Activated T-helper 9 cell treated with anti-CD3 and anti-CD28 coated beads, Interleukin-2, amount 50 U/mL, for 16 hours (primary cell): ENCODE measurements at places on chromosomes 1 and 21.

- DNase-seq: no peak
Observed at GRCh38 chr1:160925652-160926244, 28.9 kb downstream of the ITLN2 start.

GRCh38 chr21:35325953-35326352 lies 276.9 kb upstream of the RUNX1 start:
- no peak for DNase-seq

- no peak for DNase-seq
Observed at GRCh38 chr1:205567716-205568115, 63.2 kb downstream of the CDK18 start.

DNA sequence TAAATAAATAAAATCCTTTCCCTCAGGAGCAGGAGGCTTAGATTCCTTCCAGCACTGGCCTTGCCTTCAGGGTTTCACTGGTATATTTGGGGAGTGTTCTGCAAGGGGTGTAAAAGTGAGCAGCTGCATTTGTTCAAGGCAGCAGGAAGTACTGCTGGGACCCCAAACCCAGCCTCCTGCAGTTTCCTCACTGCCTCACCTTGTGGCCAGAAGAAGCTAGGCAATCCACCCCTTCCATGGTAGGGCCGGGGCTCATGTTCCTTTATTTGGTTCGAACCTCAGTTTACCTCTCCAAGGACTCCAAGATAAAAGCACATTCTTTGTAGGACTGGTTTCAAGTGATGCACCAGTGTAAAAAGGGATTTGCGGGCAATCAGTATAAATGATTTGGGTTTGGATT lies 21.0 kb upstream of the CFAP126 start:
- DNase-seq: no peak

- no peak for DNase-seq
Observed at GRCh38 chr1:192539297-192540092, 36.1 kb upstream of the RGS1 start.

DNA sequence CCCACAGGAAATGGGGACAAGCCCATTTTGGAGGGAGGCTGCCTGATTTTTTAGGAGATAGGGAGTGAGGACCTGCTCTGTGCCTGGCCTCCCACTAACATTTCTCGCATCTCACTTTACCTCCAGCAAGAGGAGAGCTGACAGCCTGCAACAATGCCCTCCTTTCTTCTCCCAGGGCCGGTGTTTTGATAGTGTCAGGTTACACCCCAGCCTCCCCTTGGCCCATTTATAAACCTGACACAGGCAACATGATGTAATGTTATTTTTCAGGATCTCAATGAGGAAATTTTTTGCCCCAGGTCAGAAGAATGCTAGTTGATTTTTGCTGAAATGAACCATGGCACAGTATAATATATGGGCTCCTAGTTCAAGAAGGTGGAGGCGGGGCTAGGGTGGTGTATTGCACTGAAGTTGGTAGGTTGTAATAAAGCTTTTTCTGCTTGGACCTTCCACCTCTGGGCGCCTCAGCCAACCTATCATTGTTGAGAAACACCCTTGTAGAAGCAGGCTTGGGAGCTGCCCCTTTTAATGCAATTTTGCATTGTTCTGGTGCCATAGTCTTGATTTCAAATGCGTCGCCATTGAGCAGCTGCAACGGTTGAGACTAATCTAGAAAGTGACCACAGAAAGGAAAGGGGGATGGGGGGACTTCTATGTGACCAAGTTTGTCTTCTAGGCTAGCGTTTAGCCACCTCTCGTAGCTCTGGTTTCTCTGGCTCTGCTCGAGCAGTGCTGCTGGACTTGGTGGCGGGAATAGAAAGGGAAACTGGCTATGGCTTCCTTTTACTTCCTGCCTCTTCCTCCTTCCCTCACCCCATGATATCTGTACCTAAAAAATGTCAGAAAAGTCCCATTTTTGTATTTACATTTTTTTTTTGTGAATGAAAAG lies 53.0 kb downstream of the PBX1 start:
- DNase-seq: no peak

GRCh38 chr1:230818367-230818766 lies 50.0 kb downstream of the C1orf198 start:
- DNase-seq: no peak

DNA sequence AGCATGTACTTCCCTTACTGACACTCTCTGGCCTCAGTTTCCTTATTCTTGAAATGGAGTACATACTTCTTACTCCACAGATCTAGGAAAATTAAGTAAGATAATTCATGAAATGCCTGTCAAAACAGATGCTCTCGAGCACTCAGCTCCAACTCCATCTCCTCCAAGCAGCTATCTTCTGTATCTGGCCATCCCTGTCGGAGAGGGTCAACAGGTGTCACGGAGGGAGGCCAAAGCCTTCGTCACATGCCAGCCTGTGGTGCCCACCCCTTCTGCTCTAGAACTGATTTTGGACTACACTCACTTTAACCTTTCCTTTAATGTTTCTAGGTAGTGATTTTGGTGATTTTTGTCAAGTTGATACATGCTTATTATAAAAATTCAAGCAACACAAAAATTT lies 18.8 kb upstream of the PKP1 start:
- DNase-seq: no peak

- DNase-seq: no peak
Observed at GRCh38 chr1:187689129-187689528, 860.4 kb downstream of the PLA2G4A start.
